HS-5 (cell line): ENCODE measurements at places on chromosomes 6 and 20.

- no peak for DNase-seq
These were observed 11.0 kb downstream of the SRSF3 start for GRCh38 chr6:36605143-36605542.

DNA sequence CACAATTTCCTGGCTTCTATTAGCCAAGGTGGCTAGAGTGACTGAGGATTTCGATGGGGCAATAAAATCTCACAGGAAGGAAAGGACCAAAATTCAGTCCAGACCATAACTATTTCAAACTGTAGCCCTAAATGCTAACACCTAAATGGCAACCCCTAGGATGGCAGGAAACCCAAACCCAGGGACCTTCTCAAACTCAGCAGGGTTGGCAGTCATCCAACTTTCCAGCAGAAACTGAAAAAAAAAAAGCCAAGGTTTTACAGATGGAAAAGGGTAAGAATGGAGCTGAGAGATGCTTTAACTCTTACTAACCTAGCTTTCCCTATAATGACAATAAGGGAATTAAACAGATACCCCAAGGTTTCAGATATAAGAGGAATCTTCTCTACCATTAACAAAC, 10.5 kb downstream of the IBTK start:
- no peak for DNase-seq

DNA sequence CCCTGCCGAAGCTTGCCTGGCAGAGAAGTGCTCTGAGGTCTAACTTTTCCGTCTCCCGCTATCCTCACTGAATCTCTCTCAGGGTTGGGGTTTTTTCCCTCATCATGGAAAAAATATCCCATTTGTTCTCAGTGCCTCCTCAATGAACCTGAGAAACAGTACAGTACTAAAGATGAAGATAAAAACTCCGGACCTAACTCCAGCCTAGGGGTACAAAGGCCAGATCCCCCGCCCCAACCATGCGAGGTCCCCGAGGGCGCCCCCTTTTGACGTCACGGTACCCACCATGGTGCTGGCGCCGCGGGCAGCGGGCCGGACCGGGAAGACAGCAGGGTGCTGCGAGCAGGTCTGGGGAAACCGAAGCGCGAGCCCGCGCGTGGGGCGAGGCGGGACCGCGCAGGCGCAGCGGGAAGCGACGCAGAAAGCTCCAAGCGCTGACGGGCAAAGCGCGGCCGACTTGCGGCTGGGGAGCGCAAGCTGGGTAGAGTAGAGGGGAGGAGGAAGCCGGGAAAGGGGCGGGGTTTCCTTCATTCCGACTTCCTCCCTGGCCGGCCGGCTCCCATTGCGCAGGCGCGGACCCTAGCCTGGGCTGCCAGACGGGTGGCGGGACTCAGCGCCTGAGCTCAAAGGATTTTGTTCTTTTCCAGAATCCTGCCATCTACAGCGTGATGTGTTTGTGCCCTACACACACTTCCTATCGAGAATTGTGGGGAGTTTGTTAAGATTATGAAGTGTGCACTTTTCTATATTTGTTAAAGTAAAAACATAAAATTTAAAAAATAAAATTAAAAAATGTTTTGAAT, at the start of gene LSM2:
Gene LSM2 (minus strand): TSS at position 497 of the 803 bp plus-strand sequence. CDS start 209 bp downstream, at position 288.
- DNase-seq: peak; percentile 73

GRCh38 chr6:163179721-163180120, 234.8 kb upstream of the QKI start:
- DNase-seq: no peak

- DNase-seq: no peak
These were observed 136.8 kb upstream of the RNF24 start for GRCh38 chr20:4151991-4152695.

- DNase-seq: no peak
These were observed 131.6 kb downstream of the OGFRL1 start for GRCh38 chr6:71420095-71420692.

GRCh38 chr6:6600875-6601274, 12.4 kb downstream of the LY86 start:
- DNase-seq: no peak

- no peak for DNase-seq
These were observed 93.9 kb downstream of the FOXO3 start for GRCh38 chr6:108654465-108655106.

GRCh38 chr6:120774275-120774674, 560.0 kb downstream of the TBC1D32 start:
- DNase-seq: peak; percentile 83

DNA sequence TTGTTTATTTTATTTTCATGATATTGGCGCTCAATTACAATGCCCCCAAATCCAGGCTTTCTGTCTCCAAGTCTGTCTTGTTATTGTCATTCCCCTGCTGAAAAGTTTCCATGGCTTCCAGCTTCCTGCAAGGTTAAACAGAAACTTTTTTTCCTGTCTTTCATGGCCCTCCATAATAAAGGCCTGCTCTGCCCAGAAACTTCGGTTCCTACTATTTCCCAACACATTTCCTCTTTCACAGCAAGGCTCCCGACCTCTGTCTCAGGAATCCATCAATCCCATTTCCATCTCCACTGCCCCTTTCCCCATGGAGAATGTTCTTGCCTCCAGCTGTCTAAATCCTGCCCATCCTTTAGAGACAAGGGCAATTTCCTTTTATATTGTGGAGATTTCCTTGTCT, 365.2 kb upstream of the JARID2 start:
- no peak for DNase-seq

DNA sequence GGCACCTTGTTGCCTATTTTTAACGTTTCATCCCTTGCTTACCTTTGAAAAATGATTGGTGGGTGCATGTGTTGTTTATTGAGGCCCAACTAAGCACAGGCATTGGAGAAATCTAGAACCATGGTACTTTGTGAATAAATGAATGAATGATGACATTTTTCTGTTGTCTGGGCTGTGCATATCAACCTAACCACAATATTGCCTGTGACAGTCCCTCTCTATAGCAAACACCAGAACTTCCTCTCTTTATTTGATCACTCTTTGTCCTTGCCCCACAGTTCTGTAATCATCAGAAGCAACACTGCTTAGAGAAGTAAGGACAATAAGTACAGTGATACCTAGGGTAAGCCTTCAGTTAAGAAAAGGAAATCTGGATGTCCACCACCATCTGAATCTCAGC, 75.1 kb downstream of the TBC1D7 start:
- DNase-seq: no peak

- no peak for DNase-seq
These were observed 872 bp upstream of the RBM39 start for GRCh38 chr20:35742741-35743523.

- DNase-seq: no peak
These were observed 37.1 kb downstream of the PHF3 start for GRCh38 chr6:63672582-63673129.

DNA sequence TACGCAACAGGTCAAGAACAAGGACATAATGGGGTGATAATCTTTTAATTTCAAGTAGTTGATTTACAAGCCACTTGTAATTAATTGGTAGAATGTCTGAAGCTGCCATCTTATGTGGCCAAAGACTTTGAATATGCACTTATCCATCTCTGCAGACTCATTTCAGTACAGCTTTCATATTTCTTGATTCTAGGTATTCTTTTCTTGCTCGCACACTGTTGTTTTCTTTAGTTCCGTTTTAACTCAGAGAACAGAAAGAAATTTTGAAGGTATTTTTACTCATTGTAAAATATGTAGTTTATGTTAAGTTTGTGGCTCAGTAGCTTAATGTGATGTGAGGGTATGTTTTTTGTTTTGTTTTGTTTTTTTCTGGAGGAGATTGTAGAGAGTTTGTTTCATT, 73.9 kb downstream of the UBR2 start:
- no peak for DNase-seq

GRCh38 chr6:99138445-99138844, 190.7 kb upstream of the FBXL4 start:
- DNase-seq: no peak

- DNase-seq: no peak
These were observed 349.0 kb downstream of the CBLN4 start for GRCh38 chr20:55656231-55656775.

DNA sequence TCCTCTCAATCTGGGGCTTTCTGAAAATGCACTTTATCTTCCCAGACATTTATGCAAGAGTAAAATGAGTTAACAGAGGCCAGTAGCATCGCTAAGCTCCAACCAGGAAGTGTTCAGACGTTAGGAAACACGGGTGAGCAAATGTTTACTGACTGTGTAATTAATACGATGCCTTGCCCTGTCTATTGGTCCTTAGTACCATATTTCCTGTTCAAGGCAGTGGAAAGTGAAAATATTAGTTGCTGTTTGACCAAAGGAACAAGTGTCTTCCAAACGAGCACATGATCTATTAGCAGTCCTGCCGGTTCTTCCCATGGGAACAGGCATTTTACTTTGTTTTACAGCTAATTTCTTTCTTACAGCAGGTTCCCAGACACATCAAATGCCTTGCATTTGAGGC, 311.1 kb upstream of the JAG1 start:
- no peak for DNase-seq
